Stimulated activated CD4-positive, alpha-beta T cell treated with anti-CD3 and anti-CD28 coated beads, Interleukin-15, amount 100 ng/mL, for 24 hours (primary cell): ENCODE measurements at places on chromosomes 11 and 22.
A peak's percentile ranks its signal among the peaks of the same experiment; 100 is the strongest.

GRCh38 chr22:19872779-19873137, 18.1 kb upstream of the GNB1L start:
- DNase-seq: no peak

DNA sequence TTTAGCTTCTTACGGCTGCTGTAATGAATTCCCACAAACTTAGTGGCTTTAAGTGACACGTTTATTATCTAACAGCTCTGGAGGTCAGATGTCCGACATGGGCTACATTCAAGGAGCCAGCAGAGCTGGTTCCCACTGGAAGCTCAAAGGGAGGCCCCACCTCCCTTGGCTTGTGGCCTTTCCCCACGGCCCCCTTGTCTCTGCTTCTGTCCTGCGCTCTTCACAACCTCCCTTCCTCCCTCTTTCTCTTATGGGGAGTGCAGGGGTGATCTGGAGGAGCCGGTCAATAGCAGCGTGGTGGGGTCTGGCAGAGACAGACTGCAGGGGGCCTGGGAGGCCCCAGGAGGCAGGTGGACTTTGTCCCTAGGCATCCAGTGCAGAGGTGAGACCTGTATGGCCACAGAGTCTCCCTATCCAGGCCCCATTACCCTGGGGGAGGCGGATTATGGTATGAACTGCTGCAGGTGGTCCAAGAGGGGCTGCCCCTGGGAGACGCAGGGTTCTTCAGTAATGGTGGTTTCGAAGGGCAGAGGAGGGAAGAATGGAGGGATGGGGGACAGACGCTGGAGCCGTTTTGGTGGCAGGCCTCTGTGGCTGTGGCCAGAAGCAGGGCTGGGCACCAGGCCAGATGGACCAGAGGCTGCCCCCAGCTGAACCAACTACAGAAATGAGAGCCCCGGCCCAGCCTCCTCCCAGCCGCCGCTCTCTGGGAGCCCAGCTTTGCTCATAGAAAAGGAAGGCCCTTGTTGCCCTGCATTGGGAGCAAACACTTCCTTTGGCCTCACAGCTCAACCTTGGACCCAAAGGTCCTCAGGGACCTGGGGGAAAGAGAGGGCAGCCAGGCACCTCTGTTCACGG, 30.7 kb upstream of the KCNQ1OT1 start:
- no peak for DNase-seq

DNA sequence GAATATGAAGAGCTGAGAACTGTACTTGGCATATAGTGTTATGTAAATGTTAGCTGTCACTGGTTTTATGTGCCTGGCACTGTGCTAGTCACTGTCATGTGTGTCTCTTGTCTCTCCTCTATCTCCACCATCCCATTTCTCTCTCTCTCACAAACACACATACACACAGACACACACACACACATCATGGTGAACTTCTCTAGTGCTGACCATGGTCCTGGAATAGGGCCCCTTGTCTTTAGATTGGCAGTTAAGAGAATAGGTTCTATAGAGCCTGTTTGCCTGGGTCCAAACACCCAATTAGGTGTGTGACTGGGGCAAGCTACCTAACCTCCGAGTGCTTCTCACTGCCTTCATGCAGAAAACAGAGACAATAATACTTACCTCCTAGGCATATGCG, 109.7 kb upstream of the NARS2 start:
- no peak for DNase-seq

DNA sequence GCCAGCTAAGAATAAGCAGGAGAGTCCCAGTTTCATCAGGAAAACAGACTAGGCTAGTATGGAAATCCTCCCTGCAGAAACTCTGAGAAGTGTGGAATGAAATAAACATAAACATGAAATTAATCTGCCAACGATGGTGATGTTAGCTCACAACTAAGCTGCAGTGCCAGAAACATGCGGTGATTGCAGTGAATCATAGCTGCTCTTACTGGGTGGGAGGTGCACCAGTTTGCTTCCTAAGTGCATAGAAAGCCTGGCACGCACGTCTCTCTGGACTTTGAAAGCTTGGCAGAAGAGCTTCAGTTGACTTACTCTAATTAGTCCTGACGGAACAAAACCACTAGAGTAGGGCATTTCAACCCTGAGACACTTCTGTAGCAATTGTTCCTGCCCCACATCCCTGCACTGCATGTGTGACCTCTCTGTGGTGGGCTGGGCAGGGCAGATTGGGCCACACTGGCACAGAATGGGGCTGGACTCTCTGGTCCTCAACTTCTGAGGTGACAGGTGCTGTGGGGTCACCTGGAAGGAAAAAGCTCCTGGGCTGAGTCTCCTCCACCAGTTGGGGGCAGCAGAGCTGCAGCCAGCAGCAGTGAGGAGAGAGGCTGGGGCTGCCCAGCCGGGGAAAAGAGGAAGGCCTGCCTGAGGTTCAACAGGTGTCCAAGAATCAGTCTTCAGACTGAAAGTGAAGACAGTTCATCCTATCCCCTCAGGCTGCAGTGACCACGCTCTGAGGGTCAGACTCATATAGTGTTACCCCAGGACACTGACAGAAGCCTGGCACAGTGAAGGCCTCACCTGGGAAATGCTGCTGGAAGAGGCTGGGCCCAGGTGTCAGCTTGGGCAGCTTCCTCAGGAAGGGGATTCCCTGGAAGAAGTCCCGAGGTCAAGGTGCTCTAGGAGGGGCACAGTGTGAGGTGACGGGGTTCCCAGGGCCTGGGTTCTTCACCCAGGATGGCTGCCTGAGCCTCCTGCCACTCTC, 40.5 kb downstream of the GGTLC2 start:
- DNase-seq: peak; percentile 38

DNA sequence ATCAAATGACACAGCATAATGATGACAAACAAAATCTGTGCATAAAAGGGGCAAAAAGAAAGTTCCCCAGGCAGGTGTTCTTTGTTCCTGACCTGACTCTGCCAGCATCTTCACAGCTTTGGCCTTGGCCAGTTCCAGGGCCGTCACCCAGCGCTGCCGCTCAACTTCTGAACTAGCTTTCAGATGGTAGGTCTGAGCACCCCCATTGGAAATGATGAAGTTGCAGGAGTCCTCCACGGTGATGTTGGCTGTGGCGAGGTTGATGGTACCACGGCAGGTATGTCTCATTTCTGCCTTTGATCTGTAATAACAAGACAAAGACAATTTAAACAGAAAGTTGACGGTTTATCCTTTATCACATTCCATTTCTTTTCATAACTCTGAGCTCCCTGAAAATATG, 5.3 kb downstream of the OSBP start:
- DNase-seq: peak; percentile 31

GRCh38 chr11:127492029-127492428, 491.5 kb upstream of the KIRREL3 start:
- no peak for DNase-seq

- peak; percentile 11 for DNase-seq
Measured at GRCh38 chr22:22380098-22381030, 128.2 kb downstream of the ZNF280B start.

DNA sequence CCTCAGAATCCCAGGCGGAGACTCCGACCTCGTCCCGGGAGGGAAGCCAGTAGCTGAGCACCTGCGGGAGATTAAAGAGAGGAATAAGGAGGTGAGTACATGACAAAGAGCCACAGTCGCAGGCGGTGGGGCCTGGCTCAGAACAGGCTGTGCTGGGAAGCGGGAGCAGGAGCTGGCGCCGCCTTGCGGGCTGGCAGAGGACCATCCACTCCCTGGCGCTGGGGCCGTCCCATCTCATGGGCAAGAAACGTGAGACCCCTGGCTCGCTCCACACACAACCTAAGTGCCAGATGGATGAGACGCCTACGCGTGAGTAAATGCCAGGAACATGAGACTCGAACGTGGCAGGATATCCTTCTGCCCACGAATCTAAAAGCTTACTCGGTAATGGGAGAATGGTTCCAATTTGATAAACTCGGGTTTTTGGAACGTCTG, 6.3 kb downstream of the CEND1 start:
- DNase-seq: no peak

DNA sequence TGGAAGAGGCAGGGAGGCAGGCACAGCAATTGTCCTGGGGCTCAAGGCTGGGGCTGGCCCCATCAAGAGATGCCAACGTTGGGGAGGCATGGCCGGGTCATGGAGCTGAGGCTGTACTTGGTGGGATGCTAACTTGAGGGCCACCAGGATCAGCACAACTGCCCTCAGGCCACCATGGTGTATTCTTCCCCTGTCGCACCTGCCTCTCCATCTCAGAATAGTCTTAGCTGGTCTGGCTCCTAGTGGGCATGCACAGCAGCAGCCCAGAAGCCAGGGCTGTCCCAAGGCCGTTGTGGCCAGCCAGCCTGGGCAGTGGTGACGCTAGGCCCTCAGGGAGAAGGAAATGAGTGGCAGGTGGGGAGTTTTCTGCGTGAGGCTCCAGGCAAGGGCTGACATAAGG, 91.3 kb downstream of the DHCR7 start:
- no peak for DNase-seq

DNA sequence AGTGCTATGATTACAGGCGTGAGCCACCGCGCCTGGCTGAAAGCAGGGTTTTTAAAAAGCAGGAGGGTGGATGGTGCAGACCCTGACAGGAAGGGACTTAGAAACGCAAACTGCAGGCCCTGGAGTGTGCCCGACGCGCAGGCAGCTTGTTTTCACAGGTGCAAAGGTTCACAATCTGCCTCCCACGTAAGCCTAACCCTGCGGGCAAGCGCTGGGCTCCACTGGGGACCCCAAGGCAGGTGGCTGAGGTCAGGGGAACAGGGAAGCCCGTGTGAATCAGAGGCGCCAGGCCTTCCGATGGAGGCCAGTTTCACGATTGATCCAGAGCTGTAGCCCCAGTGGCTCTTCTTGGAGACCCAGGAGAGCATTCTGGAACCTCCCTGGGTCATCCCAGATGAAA, 256.3 kb downstream of the BRD1 start:
- no peak for DNase-seq

DNA sequence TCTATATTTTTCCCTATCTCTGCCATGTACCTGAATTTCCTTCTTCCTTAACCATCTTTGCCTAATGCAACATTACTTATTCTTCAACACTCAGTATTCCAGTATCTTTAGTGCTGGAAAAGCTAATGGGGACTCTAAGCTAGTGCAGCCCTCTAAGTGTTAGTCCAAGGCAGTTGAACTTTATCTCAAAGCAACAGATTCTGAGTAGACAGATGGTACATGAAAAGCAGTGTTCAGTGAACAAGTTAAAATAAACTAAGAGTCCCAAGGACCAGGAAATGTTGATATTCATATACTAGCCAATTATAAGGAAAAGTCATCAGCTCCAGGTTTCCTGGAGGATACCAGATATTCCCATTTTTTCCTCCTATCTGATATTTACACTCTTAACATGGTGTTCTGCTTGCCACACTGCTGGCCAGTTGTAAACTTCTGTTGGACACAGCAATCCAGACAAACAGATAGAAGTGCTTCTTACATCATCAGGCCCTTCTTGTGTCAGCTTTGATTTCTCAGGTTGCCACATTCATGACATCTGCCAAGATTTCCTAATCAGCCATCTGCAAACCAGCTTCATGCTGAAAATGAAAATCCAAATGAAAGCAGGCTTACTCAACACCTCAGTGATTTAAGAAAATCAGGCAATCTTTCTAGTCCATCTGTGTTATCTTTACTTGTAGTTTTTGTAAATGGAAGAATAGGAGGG, 255.9 kb upstream of the POU2AF2 start:
- DNase-seq: no peak

GRCh38 chr11:29312812-29313211, 704.0 kb downstream of the KCNA4 start:
- DNase-seq: no peak

GRCh38 chr11:91187314-91187713, 964.5 kb upstream of the CHORDC1 start:
- DNase-seq: no peak

GRCh38 chr11:129291546-129291945, 84.1 kb upstream of the BARX2 start:
- no peak for DNase-seq

DNA sequence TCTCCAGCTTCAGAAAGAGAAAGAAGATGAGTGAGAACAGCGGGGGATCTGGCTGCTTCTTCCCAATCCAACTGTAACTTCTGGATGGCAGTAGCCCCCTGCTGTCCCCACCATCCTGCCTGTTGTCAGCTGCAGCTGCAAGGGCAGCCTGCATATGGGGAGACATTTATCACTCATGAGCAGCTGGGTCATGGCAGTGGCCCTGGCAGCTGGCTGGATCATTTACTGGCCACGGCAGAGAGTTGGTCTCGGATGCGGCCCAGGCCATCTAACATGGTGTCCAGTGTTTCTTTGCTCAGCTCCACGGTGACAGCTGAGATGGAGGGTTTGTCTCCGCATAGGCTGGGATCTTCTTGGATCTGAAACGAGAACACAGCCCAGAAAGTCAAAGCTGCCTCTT, 14.8 kb downstream of the COMMD9 start:
- DNase-seq: no peak

GRCh38 chr11:108902027-108902469, 237.2 kb downstream of the DDX10 start:
- DNase-seq: no peak

GRCh38 chr11:62393061-62393611, 25.7 kb upstream of the SCGB1A1 start:
- no peak for DNase-seq

DNA sequence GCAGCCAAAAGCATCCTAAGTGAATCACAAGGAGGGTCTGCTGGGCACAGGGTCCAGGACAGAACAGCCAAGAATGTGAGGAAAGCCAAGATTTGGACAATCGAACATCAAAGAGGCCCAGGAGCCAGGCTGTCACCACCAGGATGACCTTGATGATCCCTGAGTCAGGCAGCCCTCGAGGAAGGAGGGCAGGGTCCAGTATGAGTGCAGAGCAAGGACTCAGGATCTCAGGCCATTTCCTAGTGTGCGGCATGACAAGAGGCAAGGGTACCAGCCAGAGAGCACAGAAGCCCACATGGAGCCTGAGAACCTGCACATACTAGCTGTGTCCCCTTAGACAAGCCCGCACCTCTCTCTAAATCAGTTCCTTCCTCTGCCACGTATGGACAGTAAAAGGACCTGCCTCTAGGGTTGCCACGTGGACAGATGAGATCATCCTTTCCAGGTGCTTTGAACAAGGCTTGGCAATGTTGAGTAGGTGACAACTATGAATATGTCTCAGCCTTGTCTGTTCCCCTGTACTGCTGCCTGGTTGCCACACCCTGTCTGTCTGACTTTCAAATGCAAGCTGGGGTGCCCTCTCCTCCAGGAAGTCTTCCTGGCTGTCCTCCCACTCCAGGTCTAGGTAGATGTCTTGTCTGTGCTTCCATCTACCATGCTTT, 32.2 kb upstream of the ISX start:
- no peak for DNase-seq

GRCh38 chr11:74022546-74022945, 13.7 kb upstream of the UCP3 start:
- DNase-seq: no peak

- no peak for DNase-seq
Measured at GRCh38 chr11:10291801-10292638, 2.0 kb downstream of the SBF2 start.

- no peak for DNase-seq
Measured at GRCh38 chr22:39718921-39719475, 148.4 kb downstream of the CACNA1I start.
